ENCODE measurements at places on chromosomes 11 and 22.

- no peak for DNase-seq
Observed at GRCh38 chr11:30479899-30480298, 106.3 kb downstream of the MPPED2 start.

GRCh38 chr22:40406063-40406890, 35.9 kb downstream of the SGSM3 start:
- no peak for DNase-seq

- no peak for DNase-seq
Observed at GRCh38 chr11:130890039-130890745, 26.1 kb downstream of the SNX19 start.

- no peak for DNase-seq
Observed at GRCh38 chr11:72111300-72112142, 974 bp downstream of the ANAPC15 start.

GRCh38 chr22:42056757-42057511, 13.7 kb downstream of the NAGA start:
- DNase-seq = no peak

DNA sequence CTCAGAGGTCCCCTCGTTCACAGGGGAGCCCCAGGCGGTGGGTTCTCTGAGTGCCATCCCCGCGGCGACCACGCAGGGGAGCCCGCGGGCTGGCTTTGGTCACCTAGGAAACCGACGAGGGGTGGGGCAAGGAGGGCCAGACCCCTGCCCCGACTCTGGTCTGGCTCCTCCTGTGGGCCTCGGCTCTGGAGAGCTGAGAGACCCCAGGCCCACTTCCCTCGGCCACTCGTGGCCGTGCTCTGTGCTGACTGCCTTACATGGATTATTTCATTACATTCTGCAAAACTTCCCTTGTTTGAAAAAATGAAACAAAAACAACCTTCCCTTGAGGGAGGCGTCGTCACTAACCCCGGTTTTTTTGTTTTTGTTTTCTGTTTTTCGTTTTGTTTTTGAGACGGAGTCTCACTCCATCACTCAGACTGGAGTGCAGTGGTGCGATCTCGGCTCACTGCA, 15.1 kb upstream of the CYTH4 start:
- no peak for DNase-seq

GRCh38 chr11:128889657-128890213, 1.4 kb upstream of the KCNJ5 start:
- no peak for DNase-seq

DNA sequence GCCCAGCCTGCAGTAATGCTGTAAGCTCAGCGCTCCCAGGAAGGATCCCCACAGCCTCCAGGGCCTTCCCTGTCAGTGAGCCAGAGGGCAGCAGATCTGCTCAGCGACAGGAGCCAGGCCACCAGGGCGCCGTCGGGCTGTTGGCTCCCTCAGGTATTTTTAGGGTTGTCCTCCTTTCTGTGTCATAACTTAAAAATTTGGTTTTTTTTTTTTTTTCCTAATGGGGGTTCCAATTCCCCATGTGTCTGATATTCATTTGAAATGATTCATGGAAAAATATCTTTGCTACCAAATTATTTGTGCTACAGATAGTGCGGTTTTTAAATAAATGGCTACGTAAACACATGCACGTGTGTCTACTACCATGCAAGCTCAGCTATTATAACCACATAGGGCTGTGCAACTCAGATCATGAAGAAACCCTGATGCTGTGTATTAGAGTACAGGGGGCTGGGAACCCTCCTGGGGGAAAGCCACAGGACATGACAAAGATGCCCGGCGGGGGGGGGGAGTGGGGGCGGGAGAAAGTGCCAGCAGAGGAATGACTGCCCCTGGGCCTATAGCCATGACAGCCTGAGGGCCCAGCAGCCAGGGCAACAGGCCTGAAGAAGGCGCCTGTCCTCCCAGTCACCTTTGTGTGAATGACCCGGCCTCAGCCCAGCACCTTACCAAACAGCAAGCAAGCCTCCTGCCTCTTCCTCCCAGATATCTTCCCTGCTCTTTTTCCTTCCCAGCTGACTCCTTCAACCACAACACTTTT, 89.3 kb downstream of the NAT10 start:
- no peak for DNase-seq

DNA sequence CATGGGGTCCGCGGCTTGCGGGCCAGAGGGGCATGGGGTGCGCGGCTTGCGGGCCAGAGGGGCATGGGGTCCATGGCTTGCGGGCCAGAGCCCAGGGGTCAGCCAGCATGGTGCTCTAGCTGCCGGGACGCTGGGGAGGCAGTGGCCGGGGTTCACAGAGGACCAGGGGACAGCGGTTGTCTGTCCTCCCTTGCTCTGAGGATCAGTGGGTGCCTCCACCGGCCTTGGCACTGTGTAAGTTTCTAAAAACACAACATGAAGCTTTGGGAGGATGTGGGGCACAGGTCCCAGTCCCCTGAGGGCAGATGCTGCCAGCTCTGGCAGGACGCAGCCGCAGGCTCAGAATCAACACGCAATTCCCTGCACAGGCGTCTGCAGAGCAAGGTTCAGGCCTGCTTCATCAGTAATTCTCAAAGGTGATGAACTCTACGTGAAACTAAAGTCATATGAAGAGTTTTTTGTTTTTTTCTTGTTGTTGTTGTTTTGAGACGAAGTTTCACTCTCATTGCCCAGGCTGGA, 3.0 kb downstream of the MLC1 start:
- no peak for DNase-seq

- DNase-seq = no peak
Observed at GRCh38 chr11:22711071-22711770, 44.8 kb downstream of the GAS2 start.
